ENCODE measurements at places on chromosomes 7 and 10. TPM values are rescaled to one million over a fixed set of nuclear protein-coding genes. Genes with fewer than 3 reads are reported as not detected.

DNA sequence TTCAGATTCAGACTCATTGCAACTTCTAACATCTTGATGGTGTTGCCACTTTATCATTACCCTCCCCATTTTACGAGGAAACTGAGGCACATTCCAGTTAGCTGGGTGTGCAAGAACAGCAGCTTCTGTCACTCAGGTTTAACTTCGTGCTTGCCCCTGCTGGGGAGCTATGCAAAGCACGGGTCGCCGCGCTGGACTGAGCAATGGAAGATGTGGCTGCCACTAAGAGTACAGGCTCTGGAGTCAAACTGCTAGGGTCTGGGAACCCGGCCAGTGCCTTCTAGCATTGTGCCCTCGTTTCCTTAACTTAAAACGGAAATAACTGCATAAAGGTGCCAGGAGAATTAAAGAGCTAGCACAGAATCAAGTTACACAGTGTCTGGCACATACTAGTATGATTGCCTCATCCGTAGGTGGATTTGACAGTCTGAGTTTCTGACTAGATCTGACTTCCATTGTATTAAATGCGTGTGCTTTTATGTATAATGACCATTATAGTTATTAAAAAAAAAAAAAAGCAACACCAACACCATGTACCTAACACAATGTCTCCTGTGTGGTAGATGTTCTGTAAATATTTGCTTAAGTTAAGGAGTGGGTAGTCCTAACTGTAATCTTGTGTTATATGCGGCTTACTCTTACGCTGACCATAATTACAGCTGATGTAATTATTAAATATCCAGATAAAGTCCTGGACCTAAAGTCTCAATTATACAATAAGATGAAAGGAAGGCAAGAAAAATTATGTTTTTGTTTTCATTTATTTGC lies 842 bp downstream of the ZNF22 start:
- ATAC-seq = peak; percentile 84

GRCh38 chr7:113179313-113179712 lies 61.0 kb upstream of the SMIM30 start:
- ATAC-seq = no peak

DNA sequence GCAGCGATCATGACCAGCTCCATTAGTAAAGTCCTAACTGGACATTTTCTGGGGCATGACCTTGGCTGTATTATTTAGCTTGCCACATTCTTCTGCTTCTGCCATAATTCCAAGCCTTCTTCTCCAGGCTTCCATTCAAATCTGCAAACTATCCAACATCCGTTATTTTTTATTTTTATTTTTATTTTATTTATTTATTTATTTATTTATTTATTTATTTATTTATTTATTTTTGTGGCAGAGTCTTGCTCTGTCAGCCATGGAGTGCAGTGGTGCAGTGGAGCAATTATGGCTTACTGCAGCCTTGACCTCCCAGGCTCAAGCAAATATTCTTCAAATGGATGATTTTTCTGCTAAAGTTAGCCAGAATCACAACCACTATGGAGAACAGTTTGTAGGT lies 187.2 kb upstream of the CDK1 start:
- no peak for ATAC-seq

GRCh38 chr7:15709978-15710377 lies 23.5 kb upstream of the MEOX2 start:
- ATAC-seq = no peak

- ATAC-seq = no peak
Observed at GRCh38 chr10:5757766-5758517, 55.3 kb downstream of the GDI2 start.

DNA sequence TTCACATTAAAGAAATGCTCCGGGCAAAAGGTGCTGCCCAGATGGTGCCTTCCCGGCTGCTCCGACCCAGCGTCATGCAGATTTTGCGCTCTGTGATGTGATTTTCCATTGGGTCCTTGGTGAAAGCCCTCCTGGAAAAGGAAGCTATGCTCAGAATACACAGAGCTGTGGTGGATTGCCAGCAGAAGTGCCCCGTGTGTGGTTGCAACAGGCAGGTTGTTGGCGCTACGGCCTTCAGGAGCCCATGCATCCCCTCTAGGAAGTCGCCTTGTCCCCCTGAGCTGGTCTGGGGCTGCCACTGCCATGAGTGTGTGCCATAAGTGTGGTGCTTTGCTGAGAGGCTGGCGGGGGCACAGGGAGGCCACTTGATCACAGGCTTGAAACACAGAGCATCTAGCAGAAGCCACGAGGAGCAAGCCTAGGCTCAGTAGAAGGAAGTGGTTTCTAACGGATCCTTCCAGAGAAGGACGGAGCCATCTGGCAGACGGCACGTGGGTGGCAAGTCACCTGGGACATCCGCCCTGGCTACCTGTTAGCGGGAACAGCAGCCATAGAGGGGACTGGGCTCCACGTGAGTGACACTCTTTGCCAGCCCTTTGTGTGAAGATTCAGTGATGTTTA lies 210.9 kb downstream of the CUX1 start:
- no peak for ATAC-seq

DNA sequence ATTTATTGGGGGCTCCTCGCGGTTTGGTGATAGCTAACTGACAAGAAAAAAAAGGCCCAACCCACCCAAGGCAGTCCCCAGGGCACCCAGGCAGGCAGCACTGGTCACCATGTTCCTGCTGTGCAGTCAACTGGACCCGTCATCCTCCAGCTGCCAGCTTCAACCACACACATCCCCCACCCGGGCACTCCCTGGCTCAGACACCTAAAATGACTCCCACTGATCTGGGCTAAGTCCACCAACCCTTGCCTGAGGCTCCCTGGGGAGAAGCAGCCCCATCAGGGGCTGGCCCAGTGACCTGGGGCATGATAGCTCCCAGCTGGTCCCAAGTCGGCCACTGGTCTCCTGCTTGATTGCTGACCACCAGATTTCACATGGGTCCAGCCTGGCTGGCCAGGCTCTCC lies 161.8 kb downstream of the NRF1 start:
- ATAC-seq = no peak

DNA sequence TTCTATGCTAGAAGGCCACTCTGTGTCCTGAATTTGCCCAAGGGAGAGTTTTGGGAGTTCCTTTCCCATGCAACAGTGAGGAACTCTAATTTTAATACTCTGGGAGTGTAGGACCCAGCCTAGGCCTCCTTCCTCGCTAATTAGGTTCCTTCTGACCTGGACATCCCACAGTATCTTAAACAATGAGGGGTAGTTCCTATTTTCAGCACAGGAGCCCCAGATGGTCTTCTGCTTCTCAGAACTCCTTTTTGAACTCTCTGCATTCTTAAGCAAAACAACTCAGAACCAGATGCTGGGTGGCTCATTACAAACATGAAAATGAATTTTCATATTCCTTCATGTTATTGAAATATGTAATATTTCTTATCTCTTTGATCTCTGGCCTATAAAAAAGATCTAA lies 116.9 kb downstream of the LRMDA start:
- ATAC-seq = no peak

DNA sequence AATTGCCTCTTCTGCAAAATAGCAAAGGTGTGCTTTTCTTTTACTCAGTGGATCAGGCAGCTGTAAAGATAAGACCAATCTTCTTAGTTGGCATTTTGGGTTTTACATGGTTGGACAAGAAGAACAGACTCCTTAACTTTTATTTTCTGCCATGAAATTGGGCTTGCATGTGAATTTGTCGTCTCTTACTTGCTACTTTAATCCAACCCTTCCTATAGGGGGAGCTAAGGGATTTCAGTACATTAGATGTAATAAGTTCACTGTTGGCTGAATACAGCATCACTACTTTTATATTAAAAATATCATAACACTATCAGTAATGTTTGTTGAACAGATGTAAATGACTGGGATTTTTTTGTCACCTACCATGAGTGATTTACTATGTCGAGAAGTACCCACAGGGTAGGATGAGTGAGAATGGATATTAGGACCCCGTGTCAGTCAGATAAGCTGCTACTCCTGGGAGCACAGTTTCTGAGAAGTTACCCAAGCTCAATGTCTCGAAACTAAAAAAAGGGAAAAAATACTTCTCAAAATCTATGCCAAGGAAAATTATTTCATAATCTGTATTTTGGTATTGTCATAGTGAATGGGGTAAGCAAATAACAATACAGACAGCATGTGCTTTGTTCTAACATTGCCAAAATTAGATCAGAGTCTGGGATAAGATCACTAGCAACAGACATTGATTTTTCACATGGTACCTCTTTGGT lies 127.4 kb upstream of the AGR3 start:
- no peak for ATAC-seq

DNA sequence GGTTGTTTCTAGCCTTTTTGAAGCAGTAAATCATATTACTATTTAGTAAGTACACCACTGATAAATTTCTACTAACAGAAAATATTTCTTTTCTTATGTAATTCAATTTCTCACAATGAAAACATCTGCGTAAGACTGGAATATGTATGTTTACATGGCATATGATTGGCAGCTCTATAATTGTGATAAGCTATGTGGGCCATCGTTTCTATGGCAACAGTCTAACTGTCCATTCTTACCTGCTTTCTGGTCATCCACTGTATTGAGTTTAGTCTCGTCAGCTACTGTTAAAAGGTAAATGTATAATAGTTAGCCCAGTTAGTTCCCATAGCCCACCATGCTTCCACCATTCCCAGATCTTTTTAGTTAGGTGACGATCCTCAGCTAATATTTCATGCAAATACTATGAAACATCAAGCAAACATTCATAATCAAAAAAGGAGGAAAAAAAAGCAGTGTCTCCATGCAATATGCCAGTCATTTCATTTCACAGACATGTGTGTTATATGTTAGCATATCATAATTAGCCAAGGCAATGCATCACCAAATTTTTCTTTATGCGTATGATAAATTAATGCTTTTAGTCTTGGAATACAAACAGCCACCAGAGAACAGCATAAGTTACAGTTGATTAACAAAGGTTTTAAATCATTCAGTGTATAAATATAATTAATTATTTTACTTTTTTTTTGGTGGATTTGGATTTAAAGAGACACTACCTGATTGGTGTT lies 479.0 kb downstream of the PARD3 start:
- ATAC-seq = no peak

DNA sequence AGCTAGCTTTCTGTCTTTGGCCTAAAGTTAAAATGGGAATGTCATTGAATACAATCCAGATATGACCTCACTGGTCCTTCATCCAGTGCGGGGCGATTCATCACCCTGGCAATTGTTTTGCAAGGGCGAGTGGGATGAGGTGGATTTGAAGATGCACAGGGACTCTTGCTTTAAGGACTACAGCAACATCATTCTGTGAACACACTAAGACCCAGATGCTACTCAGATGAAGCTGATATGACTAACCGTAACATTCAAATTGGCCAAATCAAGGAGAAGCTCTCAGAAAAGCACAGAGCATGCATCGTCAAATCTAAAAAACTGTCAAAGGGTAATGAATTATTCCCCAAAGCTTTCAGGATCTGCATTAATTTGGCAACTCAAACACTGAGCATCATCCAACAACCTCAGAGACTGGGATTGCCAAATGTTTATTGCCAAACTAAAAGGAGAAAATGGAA lies 12.8 kb downstream of the CPA1 start:
- no peak for ATAC-seq

DNA sequence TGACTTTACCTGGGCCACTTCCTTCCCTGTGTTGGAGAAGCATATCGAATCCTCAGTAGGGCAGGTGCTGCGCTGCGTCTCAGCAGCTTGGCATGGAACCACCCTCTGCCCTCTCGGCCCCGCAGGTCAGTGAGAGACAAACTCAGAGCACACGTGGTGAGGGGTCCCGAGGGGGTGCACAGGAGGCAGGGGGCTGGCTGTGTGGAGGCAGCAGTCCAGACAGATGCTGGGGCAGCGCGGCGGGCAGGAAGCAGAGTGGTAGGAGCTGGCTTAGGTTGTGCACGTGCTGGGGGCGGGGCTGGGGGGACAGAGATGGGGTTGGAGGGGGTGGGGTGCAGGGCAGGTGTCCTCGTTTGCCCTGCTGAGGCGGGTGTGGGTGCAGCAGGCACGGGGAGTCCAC lies 33.1 kb downstream of the NUB1 start:
- ATAC-seq = no peak

- no peak for ATAC-seq
Observed at GRCh38 chr10:117610321-117610720, 67.8 kb downstream of the EMX2 start.

DNA sequence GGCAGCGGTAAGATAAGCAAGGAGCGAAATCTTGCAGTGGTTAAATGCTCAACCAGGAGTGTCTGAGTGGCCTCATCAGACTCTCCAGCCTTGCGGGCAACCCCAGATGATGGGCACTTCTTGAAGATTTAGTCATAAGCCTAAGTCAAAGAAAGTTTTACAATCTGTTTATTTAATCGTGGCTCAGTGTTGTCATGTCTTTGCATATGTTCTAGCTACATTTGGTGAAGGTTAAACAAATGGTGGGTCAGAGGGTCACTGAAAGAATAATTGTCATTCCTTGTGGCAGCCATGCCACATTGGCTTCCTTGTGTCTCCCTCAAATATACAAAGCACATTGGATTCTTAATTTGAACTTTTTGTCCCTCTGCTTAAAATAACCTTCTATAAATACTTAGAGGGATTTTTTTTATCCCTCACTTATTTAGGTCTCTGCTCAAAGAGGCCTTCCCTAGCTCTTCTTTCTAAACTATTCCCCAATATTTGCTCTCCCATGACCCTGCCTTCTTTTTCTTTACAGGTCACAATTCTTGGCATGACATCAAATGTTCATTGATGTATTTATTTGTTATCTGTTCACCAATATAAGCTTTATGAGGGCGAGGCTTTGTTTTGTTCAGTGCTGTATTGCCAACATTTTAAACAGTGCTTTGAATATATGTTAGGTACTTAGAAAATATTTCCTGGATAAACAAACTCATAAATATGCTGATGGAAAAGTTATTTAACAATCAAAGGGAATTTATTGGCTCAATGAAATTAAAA lies 68.7 kb downstream of the NEUROD6 start:
- no peak for ATAC-seq

DNA sequence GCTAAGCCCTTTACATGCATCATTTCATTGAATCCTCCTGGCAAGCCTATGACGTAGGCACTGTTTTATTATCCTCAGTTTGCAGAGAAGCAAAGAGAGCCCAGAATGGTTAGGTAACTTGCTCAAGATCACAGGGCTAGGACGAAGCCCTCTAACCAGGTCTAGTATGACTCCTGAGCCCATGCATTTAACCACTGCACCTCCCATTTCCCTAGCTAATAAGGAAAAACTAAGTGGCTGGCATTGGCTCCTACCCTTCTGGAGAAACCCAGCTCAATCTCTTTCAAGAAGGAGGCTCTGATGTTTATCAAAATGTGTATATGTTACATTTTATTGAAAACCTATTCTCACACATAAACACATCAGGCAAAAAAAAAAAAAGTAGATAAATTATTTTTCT lies 19.8 kb downstream of the MYOF start:
- ATAC-seq = no peak

ZNF3 gene
- total RNA-seq = 12.4 TPM

AOC1 gene
- 6.3 TPM for total RNA-seq

CYP3A7 gene
- total RNA-seq = not detected

VIPR2 gene
- 0.04 TPM for total RNA-seq
